ENCODE measurements at places on chromosomes 16 and 17.

DNA sequence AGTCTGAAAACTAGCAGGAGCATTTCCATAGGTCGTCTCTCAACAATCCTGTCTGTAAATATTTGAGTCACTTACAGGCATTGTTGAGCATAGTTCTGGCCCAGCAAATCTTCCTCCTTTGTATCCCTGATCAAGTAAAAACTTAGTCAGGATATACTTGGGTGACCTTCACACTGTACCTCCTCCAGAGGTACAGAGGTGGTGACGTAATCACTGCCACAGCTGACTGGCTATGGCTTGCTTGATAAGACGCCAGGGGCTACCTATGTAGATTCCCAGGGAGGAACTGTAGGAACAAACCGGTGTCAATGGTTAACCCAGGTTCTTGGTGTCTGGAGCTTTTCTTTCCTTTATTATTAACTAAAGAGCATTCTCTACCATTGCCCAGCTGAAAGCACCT lies at the start of gene KCNJ16:
TSS of gene KCNJ16 (plus strand) at position 270 of the 400 bp plus-strand sequence. CDS start 56,863 bp downstream, outside the sequence.
- DNase-seq = no peak

GRCh38 chr17:66791347-66791746 lies 43.6 kb upstream of the CACNG5 start:
- DNase-seq = no peak

- DNase-seq = no peak
These were observed 6.1 kb downstream of the DRG2 start for GRCh38 chr17:18093616-18094408.

DNA sequence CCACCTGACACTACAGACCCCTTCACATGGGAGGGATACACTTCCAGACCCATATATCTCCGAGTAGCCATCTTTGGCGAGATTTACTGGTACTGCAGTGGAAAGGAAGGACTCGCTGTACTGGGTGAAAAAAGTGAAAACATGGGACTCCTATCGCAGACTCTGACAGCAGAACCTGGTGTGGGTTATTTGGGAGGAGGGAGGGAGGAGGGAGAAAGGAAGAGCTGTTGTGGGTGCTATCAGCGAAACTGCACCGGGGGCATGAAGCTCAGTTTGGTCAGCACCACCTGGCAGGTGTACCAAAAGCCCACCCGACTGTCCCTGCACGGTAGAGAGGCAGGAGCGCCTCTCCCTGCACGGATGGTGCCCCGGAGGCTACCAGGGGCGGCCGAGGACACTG lies 5.0 kb downstream of the HBQ1 start:
- no peak for DNase-seq

DNA sequence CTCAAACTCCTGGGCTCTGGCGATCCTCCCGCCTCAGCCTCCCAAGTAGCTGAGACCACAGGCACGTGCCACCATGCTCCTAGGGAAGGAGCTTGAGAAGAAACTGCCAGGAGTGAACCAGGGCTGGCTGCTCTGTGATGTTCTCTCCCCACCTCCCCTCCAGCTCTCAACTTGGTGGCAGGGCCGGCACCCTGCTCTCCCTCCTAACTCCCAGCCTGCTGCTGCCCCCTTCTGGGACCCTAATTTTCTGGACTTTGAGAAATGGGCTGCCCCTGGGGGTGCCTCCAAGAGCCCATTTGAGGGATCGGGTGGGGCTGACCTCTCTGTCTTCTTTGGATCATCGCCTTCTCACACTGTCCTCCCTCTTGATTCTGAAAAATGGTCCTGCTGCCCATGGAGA lies 14.9 kb upstream of the STAT3 start:
- peak; percentile 40 for DNase-seq

DNA sequence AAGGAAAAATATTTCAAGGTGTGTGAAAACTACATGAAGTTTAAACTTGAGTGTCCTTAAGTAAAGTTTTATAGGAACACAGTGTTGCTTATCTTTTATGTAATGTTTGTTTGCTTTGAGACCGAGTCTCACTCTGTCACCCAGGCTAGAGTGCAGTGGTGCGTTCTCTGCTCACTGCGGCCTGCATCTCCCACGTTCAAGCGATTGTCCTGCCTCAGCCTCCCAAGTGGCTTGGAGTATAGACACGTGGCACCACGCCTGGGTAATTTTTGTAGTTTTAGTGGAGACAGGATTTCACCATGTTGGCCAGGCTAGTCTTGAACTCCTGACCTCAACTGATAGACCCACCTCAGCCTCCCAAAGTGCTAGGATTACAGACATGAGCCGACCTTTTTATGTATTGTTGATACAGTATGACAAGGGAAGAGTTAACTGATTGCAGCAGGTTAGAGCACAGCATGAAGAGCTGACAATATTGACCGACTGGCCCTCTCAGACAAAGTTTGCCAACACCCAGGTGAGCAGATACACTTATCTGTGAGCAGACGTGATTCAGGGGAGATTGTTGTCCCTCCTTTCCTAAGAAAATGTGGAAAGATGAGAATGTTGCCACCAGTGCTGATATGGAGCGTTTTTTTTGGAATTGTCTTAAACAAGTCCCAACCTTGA lies 373.7 kb downstream of the WWOX start:
- DNase-seq = no peak

GRCh38 chr17:72928454-72929136 lies 163.9 kb downstream of the SLC39A11 start:
- DNase-seq = no peak

DNA sequence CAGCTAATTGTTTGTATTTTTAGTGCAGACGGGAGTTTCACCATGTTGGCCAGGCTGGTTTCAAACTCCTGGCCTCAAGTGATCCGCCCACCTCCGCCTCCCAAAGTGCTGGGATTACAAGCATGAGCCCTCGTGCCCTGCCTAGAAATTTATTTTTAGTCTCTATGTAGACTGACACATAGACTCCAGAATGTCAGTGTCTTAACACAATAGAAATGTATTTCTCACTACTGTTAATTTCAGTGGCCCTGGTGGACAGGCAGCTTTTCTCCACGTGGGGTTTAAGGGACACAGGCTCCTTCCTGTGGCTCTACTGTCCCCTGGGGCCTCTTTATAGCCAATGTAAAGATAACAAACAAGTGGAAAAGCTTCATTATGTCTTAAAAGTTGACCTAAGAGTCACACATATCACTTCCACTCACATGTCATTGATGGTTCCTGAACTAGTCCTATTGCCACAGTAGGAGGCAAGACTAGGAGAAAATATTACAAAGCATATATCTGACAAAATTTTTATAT lies 43.8 kb downstream of the COPRS start:
- no peak for DNase-seq

DNA sequence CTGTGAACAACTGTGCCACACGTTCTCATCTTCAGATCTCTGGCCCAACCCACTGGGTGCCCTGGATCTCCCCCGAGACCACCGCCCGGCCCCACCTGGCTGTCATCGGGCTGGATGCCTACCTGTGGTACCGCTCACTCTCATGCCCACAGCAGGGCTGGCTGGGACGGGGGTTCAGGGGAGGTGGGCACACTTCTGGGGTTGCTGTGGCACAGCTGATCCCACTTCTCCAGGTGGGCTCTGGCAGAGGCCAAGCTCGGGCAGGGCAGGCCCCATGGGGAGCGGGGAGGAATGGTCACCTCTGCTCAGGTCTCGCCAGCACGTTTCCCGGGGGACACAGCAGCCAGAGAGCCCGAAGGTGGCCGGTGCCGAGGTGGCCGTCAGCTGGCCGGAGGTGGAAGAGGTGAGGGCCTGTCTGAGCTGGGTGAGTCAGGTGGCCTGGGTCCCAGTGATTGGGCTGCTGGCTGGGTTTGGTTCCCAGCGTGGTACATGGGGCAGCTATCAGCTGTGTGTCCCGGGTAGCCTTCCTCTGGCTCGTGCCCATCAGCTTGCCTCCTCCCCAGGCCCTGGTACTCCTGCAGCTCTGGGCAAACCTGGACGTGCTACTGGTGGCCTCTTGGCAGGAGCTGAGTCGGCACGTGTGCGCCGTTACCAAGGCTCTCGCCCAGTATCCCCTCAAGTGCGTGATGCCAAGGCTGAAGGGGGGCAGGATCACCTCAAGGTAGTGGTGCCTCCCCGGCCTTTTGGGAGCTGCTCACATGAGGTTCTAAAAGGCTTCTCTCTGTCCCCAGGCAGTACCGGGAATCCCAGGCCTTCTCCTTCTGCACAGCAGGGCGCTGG lies 2.3 kb upstream of the MRPS34 start:
- no peak for DNase-seq

GRCh38 chr16:1631230-1631629 lies 19.1 kb downstream of the CRAMP1 start:
- no peak for DNase-seq

- DNase-seq = peak; percentile 49
These were observed at the start of gene TNFRSF12A for GRCh38 chr16:3020247-3020603. TNFRSF12A (plus strand) TSS chr16:3020368; CDS start chr16:3020398, 30 bp downstream.

DNA sequence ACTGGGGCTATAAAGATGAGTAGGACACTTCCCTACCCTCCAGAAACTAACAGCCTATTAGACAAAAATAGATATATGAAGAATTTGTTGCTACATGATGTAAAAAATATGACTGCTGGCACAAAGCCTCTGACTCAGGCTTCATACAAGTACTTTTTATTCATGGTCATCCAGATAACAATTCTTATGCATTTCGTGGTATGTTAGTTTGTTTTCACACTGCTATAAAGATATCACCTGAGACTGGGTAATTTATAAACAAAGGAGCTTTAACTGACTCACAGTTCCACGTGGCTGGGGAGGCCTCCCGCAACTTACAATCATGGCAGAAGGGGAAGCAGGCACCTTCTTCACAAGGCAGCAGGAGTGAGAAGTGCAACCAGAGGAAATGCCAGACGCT lies 112.5 kb upstream of the HLF start:
- DNase-seq = no peak

GRCh38 chr17:75899353-75899752 lies 2.6 kb upstream of the TRIM65 start:
- no peak for DNase-seq

- no peak for DNase-seq
These were observed 59.4 kb downstream of the ADAMTS18 start for GRCh38 chr16:77375396-77375795.

- DNase-seq = no peak
These were observed 42.1 kb downstream of the ENGASE start for GRCh38 chr17:79116575-79117368.

GRCh38 chr17:30212750-30213149 lies 22.7 kb downstream of the SLC6A4 start:
- no peak for DNase-seq

GRCh38 chr17:59804901-59805465 lies 87.8 kb downstream of the TUBD1 start:
- no peak for DNase-seq

- DNase-seq = peak; percentile 53
These were observed 8.1 kb upstream of the FLYWCH2 start for GRCh38 chr16:2874912-2875362.

DNA sequence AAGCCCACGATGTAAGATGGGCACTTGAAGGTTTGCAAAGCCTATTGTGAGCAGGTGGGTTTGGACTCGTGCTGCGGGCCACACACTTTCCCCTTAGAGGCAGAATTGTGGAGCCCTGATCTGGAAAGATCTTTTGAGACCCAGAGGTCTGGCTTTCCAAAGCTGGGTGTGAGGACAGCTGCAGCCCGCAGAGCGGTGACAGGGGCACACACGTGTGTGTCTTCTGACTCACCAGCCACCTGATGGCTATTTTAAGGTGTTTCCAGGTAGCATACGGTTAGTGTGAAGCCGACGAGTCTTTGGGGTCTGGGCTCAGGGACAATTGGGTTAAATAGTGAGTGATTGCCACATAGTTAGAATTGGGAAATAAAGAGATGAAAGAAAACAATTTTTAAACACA lies 108.9 kb upstream of the GSE1 start:
- no peak for DNase-seq

- DNase-seq = no peak
These were observed 265.5 kb downstream of the PARN start for GRCh38 chr16:14364386-14365199.

- no peak for DNase-seq
These were observed 12.1 kb downstream of the DRC7 start for GRCh38 chr16:57706717-57707116.

DNA sequence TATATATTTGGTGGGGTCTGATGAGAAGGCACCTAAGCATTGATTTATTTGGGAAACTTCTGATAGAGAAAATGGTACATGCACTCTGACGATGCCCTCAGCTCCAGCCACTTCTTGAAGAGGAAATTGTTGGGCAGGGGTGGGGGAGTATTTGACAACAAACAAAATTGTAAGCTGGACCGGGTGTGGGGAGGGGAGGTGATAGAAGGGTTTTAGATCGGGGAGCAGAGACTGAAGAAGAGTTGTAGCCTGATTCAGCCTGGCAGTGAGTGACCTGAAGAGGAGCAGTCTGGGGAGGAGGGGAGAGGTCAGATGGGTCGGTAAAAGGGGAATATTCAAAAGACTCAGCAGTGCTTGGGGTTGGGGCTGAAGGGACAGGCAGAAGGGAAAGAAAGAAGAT lies 2284.7 kb downstream of the TP53TG3F start:
- no peak for DNase-seq

- DNase-seq = no peak
These were observed 41.0 kb downstream of the TUBD1 start for GRCh38 chr17:59851439-59852375.

All from activated T-cell treated with anti-CD3 and anti-CD28 coated beads for 24 hours (primary cell).